Fibroblast of skin of scalp (primary cell): ENCODE measurements at places on chromosomes 16 and 17.
A peak's percentile ranks its signal among the peaks of the same experiment; 100 is the strongest.

- DNase-seq: no peak
Measured at GRCh38 chr17:72898725-72899124, 193.8 kb downstream of the SLC39A11 start.

- DNase-seq: peak; percentile 34
Measured at GRCh38 chr17:37220607-37220953, 155.2 kb upstream of the C17orf78 start.

- peak; percentile 19 for DNase-seq
Measured at GRCh38 chr16:11986521-11987057, 10.1 kb downstream of the SNX29 start.

DNA sequence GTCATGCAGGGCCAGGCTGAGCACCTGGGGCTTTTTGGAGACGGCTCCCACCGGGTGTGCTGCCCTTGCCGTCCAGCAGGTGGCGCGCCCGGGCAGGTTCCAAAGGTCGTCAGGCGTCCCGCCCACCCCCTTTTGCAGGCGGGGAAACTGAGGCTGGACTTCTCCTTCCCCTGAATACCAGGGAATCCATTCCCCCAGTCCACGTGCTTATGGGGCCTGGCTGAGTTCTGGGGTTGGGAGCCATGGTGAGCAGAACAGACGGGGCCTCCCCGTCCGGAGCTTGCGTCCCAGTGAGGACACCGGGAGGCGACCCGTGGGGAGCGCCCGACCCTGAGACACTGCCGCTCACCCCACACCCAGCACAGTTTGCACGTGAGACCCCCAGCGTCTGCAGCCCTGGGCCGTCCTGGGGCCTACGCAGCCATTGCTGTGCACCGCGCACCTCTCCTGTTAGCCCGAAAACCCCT lies 51.8 kb upstream of the JPH3 start:
- DNase-seq: no peak

DNA sequence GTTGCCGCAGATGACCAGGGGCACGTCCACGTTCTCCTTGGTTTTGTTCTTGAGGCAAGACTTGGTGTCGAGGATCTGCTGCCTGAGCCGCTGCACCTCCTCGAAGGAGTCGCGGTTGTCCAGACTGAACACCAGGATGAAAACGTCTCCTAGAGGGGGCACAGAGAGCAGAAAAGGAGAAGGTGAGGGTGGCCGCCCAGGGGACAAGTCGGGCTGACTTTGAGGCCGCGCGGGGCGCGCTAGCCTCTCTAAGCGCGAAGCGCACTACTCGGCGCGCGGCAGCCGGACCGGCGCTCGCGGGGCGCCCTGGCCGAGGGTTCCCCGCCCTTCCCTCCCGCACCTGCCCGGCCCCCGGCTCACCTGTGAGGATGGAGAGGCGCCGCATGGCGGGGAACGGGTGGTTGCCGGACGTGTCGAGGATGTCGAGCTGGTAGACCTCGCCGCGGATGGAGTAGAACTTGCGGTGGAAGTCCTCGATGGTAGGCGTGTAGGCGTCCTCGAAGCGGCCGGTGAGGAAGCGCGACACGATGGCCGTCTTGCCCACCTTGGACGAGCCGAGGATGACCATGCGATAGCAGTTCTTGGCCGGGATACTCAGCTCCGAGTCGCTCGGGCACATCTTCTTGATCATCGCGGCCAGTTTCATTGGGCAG lies 533 bp downstream of the RASD1 start:
- no peak for DNase-seq

- DNase-seq: no peak
Measured at GRCh38 chr17:64639516-64639915, 22.6 kb downstream of the SMURF2 start.

- no peak for DNase-seq
Measured at GRCh38 chr17:72996791-72997190, 95.7 kb downstream of the SLC39A11 start.

DNA sequence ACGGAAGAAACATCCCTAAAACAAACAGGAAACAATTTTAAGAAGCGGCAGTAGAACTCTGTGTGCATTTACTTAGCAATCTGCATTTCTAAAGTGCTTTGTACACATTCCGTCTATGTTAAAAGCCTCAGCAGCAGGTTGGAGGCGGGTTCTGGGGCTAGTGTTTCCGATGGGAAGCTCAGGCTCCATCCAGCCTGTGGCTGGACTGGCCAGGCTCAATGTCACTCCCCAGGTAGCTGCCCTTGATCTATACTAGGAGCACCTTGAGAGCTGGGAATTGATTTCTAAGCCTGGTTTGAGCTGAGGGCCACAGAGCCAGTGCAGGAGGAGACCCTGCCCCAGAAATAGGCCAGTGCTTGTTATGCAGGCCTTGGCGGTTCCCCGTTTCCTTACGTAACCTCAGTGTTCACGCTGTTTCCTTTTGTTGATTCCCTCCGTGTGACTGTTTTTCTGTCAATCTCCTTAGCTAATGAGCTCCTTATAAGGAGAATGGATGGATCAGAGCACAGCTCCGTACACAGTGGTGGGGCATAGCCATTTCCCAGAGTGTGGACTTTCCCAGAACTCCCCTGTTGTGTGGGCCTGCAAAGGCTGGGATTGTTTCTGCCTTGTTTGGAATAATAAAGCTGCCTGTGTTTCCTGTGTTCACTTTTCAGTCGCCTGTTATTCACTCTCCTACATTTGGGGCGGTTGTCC lies 21.4 kb downstream of the ADORA2B start:
- DNase-seq: peak; percentile 61

DNA sequence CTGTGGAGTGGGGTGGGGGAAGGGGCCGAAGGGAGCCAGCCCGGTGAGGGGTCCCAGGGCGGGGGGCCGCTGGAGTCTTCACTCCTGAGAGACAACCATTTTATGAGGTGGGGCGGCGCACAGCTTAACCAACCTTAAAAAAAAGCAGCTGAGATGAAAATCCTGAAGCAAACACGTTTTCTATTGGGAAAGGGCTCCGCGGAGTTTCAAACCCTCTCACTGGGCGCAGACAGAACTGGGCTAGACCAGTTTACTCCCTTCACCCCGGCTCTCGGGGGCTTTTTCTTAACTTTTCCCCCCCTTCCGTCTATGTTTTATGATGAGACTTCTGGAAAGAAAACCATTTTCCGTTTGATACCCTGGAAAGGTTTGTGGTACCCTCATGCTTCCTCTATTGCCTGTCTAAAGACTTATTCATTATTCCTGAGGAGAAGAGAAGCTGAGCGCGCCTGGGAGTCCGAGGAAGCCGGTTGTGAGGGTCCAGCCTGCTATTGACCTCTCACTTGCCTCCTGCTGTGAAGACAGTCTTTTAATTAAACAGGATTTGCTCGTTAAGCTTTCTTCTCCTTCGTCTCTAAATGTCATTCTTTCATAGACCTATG lies 482 bp upstream of the SSH2 start:
- DNase-seq: no peak

GRCh38 chr16:14501331-14502255 lies 128.5 kb downstream of the PARN start:
- DNase-seq: peak; percentile 92

- DNase-seq: peak; percentile 97
Measured at GRCh38 chr16:31064882-31065461, 9.1 kb downstream of the ZNF668 start.

DNA sequence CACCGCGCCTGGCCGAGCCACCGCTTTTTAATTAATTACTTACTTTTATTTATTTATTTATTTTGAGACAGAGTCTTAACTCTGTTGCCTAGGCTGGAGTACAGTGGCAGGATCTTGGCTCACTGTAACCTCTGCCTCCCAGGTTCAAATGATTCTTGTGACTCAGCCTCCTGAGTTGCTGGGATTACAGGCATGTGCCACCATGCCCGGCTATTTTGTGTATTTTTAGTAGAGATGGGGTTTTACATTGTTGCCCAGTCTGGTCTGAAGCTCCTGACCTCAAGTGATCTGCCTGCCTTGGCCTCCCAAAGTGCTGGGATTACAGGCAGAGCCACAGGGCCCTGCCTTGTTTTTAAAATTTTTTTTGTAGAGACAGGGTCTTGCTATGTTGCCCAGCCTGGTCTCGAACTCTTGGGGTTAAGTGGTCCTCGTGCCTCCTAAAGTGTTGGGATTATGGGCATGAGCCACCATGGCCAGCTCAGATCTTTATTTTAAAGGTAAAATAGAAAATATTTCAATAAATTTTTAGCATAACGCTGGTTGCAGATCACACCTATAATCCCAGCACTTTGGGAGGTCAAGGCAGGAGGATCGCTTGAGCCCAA lies 18.3 kb upstream of the NUDT16L1 start:
- no peak for DNase-seq

DNA sequence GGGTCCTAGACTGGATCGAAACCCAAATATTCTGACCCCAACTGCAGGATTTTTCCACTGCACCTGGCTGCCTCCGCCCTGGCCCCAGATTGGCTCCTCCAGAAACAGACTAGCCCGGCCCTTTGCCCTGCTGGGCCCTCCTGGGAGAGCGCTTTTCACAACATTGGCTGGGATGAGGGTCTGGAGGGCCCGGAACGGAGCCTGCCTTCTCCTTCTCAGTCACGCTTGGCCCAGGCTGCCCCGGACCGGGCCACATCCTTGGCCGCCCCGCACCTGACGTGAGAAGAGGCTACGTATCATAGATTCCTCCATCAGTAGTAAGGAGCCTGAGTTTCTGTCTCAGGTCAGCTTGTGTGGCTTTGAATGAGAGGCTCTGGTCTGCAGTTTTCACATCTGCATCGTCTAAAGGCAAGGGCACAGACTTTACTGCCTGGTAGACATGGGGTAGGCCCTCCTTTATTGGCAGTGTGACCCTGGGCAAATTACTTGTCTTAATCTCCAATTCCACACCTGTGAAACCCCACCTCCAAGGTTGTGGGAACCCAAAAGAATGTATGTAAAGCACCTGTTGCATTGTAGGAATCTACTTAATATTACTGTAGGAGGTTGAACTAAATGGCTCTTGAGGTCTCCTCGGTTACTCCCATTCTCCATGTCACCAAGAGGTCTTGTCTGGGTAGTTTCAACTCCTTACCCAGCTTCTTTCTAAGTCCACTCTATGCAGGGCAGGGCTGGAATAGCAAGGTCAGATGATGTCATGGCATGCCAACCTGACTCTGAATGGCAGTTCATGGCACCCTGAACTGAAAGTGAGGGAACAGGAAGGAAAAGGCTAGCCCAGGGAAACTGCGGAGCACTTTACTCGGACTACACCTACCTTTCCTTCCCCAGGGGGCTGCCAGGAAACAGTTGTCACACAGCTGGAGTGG lies 661 bp downstream of the LRRC3C start:
- no peak for DNase-seq

DNA sequence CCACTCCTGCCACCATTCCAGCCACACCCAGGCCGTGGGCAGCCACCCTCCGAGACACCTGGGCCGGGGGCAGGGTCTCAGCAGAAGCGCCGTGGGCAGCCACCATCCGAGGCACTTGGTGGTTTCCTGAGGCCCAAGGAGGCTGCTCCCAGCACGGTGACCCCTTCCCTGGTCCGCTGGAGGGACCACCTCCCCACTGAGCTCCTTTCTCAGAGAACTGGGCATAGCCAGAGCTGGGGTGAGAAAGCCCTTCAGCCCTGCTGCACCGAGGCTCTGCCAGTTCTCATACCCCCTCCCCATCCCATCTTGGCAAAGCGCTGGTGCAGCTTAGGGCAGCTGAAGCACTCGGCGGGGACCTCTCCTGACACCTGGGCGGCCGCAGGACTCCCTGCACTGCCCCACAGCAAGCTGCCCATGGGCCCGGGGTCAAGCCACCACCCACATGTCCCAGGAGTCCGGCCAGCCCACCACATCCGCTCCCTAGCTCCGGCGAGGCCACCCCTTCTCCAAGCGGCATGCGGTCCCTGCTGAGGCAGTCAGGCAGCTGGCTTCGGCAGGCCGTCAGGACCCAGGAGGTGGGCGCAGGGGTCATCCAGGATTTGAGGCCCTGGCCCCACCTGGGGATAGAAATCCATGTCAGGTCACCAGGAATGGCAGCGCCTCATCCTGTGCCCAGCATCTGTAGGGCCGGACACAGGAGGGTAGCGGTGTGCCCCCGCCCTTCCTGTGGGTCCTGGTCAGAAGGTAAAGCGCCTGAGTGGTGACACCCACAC lies 1.3 kb upstream of the CYBA start:
- DNase-seq: no peak

- peak; percentile 91 for DNase-seq
Measured at GRCh38 chr16:55508941-55509931, at the start of gene LPCAT2. Gene LPCAT2 (plus strand): TSS chr16:55509072. CDS start chr16:55509182, 110 bp downstream.

- peak; percentile 74 for DNase-seq
Measured at GRCh38 chr17:30323895-30324319, 9.9 kb downstream of the TMIGD1 start.

GRCh38 chr16:76926595-76926994 lies 264.4 kb upstream of the MON1B start:
- no peak for DNase-seq

GRCh38 chr16:21056396-21056795 lies 94.2 kb downstream of the DNAH3 start:
- DNase-seq: no peak

- DNase-seq: no peak
Measured at GRCh38 chr17:65759532-65759931, 198.1 kb upstream of the AXIN2 start.

GRCh38 chr17:15048933-15049794 lies 216.0 kb downstream of the PMP22 start:
- no peak for DNase-seq

- no peak for DNase-seq
Measured at GRCh38 chr16:85991856-85992255, 92.9 kb downstream of the IRF8 start.

GRCh38 chr17:43906951-43907424 lies 348 bp downstream of the MPP2 start:
- no peak for DNase-seq

DNA sequence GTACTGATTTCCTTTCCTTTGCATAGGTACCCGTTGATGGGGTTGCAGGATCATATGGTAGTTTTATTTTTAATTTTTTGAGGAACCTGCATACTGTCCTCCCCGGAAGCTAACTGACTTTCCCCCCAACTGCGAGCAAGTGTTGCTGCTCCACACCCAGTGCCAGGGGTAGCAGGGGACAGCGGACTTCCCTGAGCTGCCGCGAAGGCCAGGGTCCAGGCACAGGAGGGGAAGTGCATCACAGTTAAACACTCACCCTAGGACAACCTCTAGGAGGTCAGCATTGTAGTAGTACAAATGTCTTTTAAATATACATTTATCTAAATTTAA lies 201.7 kb downstream of the NPIPB11 start:
- no peak for DNase-seq

DNA sequence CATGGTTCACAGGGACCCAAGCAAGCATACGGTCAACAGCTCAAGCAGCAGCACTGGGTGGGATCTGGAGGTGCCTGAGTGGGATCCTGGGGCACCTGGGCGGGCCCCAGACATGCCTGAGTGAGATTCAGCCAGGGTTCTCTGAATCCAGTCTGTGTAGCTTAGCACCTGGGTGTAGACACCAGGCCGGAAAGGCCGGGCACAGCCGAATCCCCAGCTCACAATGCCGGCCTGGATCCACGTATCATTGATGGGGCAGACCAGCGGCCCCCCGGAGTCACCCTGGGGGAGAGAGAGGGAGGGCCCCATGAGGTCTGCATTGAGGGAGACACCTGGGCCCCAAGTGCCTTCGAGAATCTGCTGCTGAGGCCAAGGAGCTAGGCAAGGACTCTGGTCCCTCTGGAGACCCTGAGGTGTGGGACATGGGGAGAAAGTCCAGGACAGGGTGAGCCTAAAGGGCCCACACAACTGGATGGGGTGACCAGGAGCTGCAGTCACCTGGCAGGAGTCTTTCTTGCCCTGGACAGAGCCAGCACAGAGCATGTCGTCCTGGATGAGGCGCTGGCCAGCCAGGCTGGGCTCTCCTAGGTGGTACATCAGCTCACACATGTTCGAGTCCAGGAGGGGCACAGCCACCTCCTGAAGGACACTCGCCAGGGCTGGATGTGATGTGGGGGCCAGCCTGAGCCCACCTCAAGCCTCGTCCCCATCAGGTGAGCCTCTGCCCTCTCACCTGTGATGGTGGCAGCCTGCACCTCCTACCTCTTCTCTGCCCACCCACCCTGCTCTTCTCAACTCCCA lies 9.7 kb downstream of the ZG16B start:
- no peak for DNase-seq
